ENCODE measurements at places on chromosomes 3 and 15. TPM values are rescaled to one million over a fixed set of nuclear protein-coding genes. Genes with fewer than 3 reads are reported as not detected.

ERC2 gene
- not detected for total RNA-seq

DNA sequence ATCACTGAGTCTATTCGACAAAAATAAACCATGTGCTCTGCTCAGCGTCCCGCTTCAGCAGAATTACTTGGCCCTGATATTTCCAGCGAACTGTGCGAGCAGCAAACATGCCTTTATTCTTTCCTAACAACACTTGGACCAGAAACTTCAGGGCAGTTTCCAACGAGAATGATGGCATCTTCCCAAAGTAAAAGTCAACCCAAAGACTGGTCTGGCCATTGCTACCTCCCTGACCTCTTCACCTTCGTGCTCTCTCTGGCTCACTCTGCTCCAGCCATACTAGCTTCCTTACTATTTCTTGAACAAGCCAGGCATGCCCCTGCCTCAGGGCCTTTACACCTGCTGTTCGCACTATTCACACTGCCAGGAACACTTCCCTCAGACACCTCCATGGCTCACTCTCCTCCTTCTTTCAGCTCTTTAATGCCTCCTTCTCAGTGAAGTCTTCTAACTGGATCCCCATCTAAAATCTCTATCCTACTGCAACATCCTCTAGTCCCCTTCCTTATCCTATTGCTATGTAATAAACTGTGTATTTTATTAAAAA lies 6.3 kb downstream of the HOMER2 start:
- DNase-seq = no peak

DNA sequence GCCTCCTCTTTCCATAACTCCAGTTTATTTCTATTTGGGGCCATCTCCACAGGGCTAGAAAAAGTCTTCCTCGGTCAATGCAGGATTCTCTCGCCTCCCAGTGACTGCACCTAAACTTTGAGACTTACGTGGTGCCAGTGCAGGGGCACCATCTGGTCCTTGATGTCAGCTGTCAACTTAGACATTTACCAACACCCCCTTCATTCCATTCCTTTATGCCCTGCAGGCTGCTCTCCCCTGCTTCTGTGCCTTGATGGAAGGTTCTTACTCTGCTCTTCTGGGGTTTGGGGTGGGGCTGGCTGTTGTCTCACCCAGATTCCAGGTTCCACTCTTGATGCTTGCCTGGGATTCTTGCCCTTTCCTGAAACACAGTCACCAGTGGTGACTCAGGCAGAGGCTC lies 101.8 kb downstream of the ST8SIA2 start:
- no peak for DNase-seq

FSIP1 gene
- total RNA-seq = 8.6 TPM

DNA sequence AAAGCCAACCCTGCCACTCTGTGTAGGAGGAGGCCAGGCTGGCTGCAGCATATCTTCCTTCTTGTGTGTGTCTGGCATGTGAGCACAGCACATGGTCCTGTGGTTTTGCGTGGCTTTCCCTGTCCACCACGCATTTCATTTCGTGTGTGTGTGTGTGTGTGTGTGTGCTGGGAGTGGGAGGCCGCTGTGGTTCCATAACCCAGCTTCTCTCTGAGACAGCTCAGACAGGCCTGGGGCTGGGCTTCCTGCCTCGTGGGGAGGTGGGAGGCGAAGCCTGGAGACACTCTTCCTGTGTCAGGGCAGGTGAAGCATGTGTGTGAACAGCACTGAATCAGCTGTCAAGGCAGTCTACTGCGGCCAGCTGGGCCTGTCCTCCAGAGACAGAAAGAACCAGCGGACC lies 16.0 kb upstream of the MRPS22 start:
- DNase-seq = no peak

GRCh38 chr3:29764603-29765254 lies 483.9 kb downstream of the RBMS3 start:
- no peak for DNase-seq

Data from left colon (tissue), 2 donors.